Stimulated activated CD8-positive, alpha-beta memory T cell treated with anti-CD3 and anti-CD28 coated beads, Interleukin-2, amount 100 ng/mL, for 1 hour (primary cell): ENCODE measurements at places on chromosomes 16 and 17.

DNA sequence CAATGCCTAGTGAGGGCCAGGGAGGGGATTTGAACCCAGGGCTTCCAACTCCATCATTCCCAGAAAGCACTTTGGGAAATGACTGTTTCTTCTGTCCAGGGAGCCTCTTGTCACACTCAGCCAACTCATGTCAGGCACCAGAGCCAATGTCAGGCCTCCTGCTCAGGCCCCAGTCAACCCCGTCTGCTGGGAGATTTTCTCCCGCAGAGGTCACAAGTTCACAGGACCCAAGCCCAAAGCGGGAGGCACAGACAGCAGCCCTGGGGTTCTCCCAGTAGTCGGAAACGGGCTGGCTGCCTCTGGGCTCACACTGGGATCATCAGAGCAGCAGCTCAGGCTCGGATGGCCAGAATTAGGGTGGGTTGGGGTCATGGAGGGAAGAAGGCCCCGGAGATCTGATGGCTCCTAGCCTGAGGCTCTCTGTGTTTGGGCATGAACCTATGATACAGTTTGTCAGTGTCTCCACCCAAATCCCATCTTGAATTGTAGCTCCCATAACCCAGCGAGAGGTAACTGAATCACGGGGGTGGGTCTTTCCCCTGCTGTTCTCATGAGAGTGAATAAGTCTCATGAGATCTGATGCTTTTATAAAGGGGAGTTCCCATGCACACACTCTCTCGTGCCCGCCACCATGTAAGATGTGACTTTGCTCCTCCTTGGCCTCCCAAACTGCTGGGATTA, 255.5 kb downstream of the PARN start:
- no peak for DNase-seq

DNA sequence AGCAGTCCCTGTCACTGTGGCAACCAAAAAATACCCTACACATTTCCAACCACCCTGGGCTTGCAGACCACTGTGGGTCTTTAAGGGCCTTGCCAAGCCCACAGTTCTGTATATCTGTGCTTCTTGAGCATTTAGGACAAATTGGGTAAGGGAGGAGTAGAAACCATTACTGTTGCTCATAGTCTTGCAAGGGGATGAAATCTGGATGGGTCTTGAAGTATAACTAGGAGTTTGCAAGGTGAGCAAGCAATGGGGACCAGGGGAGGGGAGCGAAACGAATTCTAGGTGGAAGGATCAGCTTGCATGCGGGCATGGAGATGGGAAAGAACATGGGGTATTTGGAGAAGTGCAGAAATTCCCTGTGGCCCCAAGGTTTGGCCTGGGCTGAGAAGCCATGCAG, 202.9 kb downstream of the RAB11FIP4 start:
- no peak for DNase-seq

- no peak for DNase-seq
These were observed 90.0 kb upstream of the TBX2 start for GRCh38 chr17:61309362-61310256.

- DNase-seq: no peak
These were observed 47.2 kb upstream of the RASL10B start for GRCh38 chr17:35684055-35684802.

DNA sequence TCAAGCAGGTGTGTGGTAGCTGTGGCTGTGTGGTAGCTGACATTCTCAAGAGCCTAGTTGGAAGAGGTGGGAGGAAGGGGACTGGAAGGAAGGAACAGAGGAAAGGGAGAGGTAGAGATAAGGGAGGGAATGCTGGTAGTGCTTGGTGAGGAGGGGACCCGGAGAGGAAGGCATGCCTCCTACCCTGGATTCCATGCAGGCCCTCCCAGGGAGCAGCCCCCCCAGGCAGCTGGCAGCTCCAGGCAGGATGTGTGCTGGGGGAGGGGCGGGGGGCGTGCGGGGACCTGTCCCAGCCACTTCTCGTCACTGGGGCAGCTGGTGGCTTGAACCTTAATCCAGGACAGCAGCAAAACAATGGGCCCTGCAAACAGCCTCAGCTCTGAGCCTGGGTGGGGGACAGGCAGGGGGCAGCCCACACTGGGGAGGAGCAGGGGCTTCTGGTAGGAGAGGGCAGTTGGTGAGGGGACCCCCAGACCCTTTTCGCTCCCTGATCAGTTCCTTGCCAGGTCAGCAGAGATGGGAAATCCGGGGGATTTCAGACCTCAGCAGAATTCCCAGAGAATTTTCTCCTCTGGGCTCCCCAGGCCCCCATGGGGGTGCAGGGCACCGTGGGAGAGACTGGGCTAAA, 27.1 kb downstream of the ARHGAP23 start:
- no peak for DNase-seq

GRCh38 chr17:292016-292415, 60.6 kb downstream of the RPH3AL start:
- DNase-seq: no peak

DNA sequence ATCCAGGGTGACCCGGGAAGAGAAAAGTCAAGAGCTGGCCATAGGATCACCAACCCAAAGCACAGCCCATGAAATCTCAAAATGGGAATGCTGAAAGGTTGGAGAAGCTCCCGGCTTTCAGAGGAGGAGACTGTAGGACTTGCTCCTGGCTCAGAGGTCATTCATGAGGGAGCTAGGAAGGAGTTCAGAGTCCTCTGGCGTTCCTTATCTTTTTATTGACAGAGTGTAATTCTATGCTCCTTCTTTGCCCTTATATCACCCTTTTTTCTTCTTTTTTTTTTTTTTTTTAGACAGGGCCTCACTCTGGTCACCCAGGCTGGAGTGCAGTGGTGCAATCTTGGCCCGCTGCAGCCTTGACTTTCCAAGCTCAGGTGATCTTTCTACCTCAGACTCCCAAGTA, 27.3 kb upstream of the CNOT1 start:
- DNase-seq: no peak

- no peak for DNase-seq
These were observed 63.6 kb upstream of the TBX2 start for GRCh38 chr17:61335845-61336655.

DNA sequence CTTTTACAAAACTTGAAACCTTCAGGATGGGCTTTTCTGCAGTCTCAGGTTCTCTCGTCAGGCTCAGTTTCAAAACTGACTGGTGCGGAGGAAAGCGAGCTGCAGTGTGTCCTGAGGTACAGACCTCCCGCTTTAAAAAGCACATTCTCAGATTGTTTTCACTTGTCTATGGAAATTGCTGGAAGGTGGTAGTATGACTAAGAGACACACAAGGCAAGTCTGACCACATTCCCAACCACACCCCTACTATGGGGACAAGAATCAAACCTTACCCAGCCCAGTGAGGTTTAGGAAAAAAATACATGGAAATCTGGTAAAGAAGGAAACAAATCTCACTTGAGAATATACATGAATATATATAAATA, 18.2 kb downstream of the SRP68 start:
- DNase-seq: no peak

GRCh38 chr17:69375229-69375628, 39.3 kb upstream of the MAP2K6 start:
- no peak for DNase-seq

DNA sequence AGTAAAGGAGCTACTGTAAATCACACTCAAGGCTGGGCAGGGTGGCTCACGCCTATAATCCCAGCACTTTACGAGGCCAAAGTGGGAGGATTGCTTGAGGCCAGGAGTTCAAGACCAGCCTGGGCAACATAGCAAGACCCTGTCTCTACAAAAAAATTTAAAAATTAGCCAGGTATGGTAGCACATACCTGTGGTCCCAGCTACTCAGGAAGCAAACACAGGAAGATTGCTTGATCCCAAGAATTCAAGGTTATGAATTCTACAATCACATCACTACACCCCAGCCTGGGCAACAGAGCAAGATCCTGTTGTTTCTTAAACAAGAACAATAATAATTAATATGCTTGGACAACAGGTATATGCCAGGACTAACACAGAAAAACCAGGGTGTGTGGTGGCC, 13.2 kb downstream of the RHBDL3 start:
- no peak for DNase-seq

DNA sequence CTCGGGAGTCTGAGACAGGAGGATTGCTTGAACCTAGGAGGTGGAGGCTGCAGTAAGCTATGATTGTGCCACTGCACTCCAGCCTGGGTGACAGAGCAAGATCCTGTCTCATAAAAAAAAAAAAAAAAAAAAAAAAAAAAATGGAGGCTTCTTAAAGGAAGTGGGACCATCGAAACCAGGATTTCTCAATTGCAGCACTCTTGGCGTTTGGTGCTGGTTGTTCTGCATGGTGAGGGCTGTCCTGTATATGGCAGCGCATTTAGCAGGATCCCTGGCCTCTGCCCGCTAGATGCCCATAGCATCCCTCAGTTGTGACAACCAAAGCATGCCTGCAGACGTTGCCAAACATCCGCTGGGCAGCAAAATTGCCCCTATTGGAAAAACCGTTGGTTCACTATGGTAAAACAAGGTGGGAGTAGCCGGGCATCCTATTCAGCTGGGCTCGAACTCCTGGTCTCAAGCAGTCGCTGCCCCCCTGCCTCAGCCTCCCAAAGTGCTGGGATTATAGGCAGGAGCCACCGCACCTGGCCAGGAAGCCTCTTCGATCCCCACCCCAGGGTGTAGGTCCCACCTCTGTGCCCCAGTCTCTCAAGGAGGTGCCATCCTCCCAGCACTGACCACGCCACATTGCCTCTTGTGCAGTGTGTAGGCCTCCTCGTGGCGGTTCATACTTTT, 6.5 kb upstream of the NPIPB7 start:
- DNase-seq: no peak

DNA sequence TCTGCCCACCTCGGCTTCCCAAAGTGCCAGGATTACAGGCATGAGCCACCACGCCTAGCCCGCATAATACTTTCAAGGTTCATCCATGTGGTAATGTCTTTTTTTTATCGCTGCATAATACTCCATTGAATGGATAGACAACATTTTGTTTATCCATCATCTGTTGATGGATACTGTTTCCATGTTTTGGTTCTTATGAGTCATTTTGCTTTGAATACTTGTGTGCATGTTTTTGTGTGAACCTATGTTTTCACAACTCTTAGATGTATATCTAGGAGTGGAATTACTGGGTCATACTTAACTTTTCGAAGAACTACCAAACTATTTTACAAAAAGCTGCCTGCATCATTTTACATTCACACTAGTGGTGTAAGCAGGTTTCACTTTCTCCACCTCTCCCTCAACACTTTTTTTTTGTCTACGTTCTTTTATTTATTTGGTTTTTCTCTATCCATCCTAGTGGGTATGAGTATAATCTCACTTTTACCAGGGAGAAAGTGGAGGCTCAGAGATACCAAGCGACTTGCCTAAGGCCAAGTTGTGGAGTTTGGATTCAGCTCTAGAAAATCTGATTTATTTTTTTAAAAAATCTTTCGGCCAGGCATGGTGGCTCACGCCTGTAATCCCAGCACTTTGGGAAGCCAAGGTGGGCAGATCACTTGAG, 151.2 kb downstream of the CMIP start:
- no peak for DNase-seq

DNA sequence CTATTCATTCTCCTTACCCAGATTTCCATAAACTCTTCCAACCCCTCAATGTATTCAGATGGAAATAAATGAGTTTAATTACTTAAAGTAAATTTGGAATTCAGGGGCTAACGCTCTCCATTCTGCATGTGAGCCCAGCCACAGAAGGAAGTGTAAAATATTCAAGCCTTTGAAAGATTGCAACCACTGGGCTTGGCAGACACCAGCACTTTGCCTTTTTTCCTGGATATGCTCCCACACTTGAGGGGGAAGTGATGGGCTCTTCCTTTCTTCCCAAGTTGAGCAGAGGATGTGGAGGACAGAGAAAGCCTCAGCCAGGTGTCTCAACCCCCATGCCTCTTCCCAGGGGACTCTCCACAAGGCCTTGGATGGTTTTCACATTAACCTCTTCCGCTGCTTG, 825.1 kb upstream of the EEF2KMT start:
- no peak for DNase-seq

GRCh38 chr17:81164371-81165245, 699 bp upstream of the PVALEF start:
- DNase-seq: no peak

DNA sequence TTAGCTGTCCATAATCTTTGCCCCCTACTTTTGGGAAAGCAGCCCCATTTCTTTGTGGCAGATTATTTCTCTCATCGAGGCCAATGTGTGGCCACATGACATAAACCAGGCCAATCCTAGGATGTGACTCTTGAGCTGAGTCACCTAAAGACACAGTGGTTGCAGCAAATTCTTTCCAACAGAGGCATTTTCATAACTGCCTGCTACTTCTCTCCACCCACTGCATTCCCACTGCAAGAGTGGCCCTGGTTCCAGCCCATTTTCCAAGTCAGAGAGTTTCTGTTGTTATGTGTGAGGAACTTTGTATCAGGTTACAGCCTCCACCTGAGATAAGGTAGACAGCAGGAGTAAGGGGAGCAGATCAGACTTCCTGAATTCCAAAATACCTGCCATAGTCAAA, 195.2 kb downstream of the RGS9 start:
- no peak for DNase-seq

DNA sequence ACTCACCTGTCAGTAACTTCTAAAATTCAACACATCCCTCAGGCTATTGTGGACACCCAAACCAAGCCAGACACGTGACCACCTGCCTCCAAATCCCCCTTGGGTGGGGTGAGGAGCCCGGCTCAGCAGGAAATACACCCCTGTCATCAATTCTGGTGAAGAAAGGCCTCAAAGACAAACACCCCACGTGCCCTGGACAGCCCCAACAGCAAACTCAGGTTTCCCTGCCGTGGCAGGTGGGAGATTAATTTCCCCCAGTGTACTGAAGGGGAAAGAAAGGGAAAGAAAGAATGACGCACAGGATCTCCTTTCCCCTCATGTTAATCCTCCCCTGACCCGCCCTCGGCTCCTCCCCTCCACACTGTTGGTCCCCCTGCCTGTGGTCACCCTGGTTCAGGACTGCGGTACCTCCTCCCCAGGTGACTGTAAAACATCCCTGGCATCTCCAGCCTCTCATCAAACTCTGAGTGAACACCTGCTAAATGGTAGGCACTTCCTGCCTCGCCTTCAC, 98.3 kb downstream of the ZNF423 start:
- no peak for DNase-seq

DNA sequence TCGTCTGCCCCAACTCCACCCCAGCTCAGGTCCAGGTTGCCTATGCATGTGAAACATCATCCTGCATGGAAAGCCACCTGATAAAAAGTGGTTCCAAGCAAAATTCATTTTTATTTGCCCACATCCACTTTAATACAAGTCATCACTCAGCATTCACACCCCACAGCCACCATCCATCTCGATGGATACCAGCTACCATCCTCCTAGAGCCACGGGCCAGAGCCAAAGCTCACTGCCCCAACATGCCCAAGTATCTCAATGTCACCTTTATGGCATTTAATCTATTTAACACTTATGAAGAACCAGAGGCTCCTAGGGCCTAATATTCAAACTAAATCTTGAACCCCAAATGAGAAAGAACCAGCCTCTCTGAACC, 70.5 kb downstream of the COPRS start:
- DNase-seq: no peak
